Umbilical cord (tissue), 2 donors: ENCODE measurements at places on chromosomes 13 and 19. TPM values are rescaled to one million over a fixed set of nuclear protein-coding genes. Genes with fewer than 3 reads are reported as not detected.

DNA sequence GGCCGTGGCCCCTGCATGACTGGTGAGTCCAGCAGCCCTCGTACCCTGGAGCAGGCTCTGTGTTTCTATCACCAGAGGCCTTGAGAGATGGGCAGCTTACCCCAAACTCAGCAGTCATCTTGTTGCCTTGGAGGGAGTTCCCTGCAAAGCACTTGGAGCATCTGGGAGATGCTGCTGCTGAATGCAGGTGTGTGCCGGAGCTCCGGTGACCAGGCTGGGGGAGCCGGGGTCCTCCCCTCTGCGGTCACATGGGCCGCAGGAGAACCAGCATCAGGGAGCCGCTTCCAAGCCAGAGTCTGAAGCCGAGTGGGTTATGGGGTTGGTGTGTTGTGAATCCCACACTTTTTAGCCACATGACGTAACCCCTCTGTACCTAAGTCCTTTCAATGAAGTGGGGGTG is 82.8 kb downstream of the TEX29 start:
- DNase-seq = no peak

GRCh38 chr19:35539850-35540249 is 5.6 kb upstream of the TMEM147 start:
- DNase-seq = no peak

DNA sequence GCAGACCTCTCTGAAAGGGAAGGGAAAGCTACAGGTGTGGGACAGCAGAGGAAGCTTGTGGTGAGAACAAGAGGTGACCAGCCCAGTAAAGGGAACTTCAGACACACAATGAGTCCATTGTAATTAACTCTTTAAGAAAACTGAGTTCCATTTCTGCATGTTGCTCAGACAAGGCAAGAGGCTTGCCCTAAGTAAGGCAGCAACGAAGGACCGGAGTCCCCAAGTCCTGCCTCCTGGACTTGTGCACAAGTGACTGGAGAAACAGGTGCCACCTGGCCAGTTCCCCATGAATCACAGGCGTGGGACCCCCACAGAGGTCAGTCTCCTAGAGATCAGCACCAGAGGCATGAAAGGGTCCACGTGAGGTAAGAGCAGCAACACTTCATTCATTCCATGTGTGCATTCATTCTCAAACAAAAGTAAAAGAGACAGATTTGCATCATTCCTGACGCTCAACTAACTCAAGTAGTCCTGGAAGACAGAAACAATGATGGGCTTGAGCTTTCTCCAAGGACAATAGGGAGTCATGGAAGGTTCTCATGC is 14.7 kb upstream of the SIGLEC6 start:
- DNase-seq = no peak

DNA sequence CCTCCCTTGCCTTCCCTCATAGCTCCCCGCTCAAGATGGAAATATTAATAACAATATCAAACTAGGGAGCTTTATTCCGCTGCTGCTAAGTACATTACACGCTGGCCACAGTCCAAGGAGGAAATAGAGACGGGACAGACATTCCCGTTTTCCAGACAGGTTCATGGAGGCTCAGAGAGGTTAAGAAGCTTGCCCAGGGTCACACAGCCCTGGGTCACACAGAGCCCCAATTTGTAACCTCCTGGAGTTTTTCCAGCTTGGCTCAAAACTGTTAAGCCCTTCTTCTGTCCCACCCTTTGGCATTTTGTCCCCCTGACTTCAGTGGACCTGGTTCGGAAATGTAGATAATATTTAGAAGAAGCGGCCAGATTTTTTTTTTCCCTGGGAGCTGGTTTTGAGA is 2.0 kb downstream of the BICRA start:
- DNase-seq = no peak

GRCh38 chr13:50512474-50513299 is 330.8 kb downstream of the DLEU7 start:
- DNase-seq = peak; percentile 72

- no peak for DNase-seq
These were observed 122.3 kb downstream of the PCCA start for GRCh38 chr13:100211016-100211710.

- DNase-seq = no peak
These were observed 6.7 kb downstream of the POU2F2 start for GRCh38 chr19:42125536-42125935.

- no peak for DNase-seq
These were observed 3.7 kb downstream of the REXO1 start for GRCh38 chr19:1844513-1845124.

GRCh38 chr13:23889615-23890607 is 711 bp upstream of the MIPEP start:
- no peak for DNase-seq

- DNase-seq = no peak
These were observed 703.6 kb downstream of the SLITRK6 start for GRCh38 chr13:85095418-85096272.

- no peak for DNase-seq
These were observed 8.7 kb downstream of the GPX4 start for GRCh38 chr19:1112268-1113029.

DNA sequence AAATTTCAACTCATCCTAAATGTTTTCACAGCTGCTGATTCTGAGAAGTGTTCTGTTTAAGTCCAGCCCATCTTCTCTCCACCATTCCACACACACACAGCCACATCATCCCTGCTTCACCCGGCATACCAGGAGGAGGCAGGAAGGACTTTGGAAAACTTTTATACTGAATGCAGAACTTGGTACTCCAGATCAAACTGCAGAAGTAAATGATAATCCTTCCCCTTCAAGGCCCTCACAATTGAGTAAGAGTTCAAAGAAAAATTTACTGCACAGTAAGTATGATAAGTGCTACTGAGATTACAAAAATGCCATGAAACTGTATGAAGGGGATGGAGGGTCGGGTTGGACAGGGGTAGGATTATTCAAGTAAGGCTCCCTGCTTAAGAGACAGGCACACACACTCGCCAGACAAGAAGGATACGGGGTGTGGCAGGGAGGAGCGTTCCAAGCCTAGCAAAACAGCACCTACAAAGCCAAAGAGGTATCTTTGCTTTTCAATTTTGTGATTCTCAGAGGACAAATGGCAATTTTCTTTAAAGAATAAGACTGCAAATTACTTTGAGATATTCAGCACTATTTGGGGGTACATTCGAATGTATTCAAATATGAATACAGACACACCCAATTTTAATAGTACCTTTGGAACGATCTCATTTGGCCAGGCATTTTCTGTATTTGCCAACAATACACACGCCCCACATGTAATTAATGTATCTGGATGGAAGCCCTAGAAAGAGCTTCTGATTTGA is 2.5 kb downstream of the USP12 start:
- DNase-seq = peak; percentile 81

DNA sequence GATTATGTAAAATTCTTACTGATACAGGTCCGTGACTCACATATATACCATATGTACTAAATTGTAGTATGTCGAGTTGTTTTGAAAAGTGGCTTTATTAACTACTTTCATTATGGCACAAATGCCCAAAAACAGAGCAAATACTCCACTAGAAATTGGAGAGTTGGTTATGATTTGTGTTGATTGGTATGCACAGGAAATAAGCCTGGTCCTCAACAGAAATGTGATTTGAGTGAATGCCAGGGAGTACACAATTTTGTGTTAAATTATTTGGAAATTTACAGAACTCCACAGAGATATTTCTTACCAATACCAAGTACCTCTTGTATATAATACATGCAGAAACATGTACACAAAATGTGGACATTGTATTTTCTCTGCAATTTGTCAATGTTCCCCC is 676.7 kb downstream of the PCDH9 start:
- DNase-seq = no peak

The PSG4 gene
- total RNA-seq = 17.8 TPM
